ENCODE measurements at places on chromosomes 3 and 15.

DNA sequence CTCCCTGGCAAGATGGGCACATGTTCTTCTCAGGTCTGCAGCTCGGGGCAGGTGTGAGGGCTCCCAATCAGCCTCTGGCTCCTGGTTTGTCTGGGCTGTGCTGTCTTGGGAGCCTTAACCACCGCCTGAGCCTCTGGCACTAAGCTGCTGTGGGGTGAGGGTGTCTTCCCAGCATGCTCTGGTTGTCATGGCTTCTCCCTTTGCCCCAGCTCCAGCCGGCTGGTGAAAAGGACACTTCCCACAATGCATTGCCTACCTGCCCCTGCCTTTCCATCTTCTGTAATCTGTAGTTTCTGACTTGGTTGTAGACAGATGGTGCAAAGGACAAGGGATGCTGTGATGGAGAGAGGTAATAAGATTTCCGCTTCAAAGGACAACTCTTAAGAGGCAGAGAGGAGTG is 295.3 kb downstream of the TLE3 start:
- DNase-seq, result no peak

- DNase-seq, result no peak
These were observed 256.3 kb downstream of the CPNE4 start for GRCh38 chr3:131778526-131778925.

GRCh38 chr3:130850044-130850797 is 43.7 kb upstream of the ATP2C1 start:
- DNase-seq, result peak; percentile 87

DNA sequence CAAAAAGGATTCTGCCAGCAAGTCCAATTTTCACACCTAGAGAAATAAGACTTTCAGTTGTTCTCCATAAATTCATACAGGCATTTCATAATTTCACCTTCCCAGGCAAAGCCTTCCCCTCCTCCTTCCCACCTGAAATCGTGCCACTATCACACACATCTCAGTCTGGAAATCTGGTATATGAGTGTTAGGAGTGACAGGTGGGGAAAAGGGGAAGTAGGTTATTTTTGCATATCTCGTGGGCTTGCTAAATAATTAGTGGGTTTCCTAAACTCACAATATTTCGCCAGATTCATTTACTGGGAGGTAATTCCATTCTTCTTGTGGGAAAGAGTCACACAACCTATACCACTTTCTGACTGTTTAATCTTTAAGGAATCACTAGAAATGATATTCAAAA is 7.4 kb downstream of the ALDH1A2 start:
- no peak for DNase-seq

GRCh38 chr15:61186905-61187741 is 42.0 kb downstream of the RORA start:
- no peak for DNase-seq

- DNase-seq, result no peak
These were observed 28.6 kb downstream of the NEK10 start for GRCh38 chr3:27340534-27340933.

GRCh38 chr15:27601239-27601960 is 497.7 kb downstream of the OCA2 start:
- DNase-seq, result no peak

GRCh38 chr3:156744631-156745030 is 70.2 kb downstream of the TIPARP start:
- DNase-seq, result no peak

- no peak for DNase-seq
These were observed 74.0 kb upstream of the RAD18 start for GRCh38 chr3:9037144-9037711.

DNA sequence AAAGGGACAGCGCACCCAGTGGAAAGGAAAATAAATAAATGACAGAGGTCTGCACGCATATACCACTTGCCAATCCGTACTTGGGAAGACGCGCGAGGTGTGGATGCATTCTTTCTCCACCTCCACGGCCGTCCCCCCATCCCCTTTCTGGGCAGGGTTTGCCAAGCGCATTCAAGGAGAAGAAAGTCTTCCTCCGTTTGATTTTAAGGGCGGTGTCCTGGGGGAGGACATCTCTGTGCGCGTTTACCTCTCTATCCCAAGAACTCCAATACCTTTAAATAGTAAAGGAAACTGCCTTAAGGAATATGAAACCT is 576 bp upstream of the MB21D2 start:
- DNase-seq, result no peak

GRCh38 chr15:88749699-88750098 is 53.5 kb upstream of the ACAN start:
- no peak for DNase-seq

GRCh38 chr3:148718982-148719862 is 21.5 kb downstream of the AGTR1 start:
- DNase-seq, result no peak

GRCh38 chr15:49103002-49103401 is 52.4 kb downstream of the COPS2 start:
- DNase-seq, result no peak

DNA sequence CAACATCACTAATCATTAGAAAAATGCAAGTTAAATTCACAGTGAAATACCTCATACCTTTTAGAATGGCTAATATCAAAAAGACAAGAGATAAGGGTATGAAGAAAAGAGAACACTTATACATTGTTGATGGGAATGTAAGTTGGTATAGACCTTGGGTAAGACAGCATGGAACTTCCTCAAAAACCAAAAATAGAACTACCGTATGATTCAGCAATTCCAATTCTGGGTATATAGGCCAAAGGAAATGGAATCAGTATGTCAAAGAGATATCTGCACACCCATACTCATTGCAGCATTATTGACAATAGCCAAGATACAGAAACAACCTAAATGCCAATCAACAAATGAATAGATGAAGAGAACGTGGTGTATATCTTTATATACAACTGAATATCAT is 166.8 kb upstream of the LRRN1 start:
- DNase-seq, result no peak

GRCh38 chr3:32571192-32571485 is 481 bp upstream of the DYNC1LI1 start:
- no peak for DNase-seq

GRCh38 chr3:191634902-191635301 is 173.9 kb downstream of the PYDC2 start:
- DNase-seq, result no peak

DNA sequence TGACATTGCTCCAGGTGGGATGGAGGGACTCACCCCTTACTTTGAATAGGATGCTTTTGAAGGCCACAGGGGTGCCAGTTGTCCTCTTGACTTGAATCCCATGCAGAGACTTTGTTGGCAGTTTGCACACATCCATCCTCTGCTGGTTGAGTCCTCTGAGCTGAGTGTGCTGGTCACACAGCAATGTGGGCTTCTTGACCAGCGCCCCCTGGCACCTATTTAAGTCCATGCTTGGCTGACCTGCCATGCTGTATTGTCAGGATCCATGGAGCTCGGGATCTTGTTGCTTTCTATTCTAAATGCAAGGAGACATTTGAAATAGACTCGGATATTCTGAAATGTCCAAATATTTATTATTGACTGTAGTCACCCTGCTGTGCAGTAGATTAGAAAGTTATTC is 19.8 kb downstream of the RAB7A start:
- no peak for DNase-seq

DNA sequence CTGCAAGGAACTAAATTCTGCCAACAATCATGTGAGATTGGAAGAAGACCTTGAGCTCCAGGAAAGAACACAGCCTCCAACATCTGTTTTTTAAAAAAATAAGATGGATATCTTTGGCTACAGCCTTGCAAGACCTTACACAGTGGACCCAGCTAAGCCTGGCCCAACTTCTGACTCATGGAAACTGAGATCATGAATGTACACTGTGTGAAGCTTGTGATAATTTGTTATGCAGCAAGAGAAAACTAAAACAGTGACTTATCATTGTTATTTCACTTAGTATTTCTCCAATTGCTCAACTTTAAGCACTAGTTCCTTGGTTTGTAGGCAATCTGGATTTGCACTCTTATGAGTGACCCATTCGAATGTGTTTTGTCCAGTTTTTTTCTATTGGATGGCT is 29.3 kb downstream of the SHQ1 start:
- DNase-seq, result no peak

DNA sequence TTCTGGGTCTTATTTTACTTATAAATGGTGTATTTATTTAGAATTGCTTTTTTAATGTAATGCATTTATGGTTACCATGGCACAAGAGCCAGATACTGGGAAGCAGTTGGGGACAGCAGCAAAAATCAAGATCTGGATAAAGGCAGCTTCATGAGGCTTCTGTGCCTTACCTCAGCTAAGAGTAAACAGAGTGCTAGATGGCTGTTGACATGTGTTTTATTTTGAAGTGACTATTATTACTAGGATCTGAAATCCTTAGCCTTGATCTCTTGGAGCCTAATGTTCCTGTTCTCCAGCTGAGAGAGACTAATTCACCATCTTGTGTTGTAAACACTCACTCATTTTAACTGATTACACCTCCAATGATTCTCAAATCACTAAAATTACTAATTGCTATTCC is 317.8 kb downstream of the LPP start:
- no peak for DNase-seq

- no peak for DNase-seq
These were observed 15.1 kb downstream of the HRG start for GRCh38 chr3:186680869-186681268.

DNA sequence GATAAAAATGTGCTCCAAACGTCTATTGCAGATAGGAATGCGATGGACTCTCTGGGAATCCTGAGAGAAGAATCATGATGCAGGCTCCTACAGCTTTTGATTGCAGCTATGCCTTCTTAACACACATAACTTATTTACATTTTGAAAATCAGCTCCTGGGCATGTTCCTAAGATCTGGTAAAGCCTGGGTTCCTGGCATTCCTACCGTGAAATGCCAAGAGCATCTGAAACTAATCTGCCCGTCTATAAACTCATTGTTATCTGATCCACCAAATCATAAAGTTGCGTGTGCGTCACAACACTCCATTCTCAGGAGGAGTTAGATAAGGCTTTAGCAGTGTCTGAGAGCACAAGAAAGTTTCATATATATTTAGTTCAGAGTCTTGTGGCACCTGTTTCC is 79.0 kb upstream of the VGLL3 start:
- DNase-seq, result no peak

- DNase-seq, result no peak
These were observed 58.3 kb upstream of the EPHA3 start for GRCh38 chr3:89049119-89049518.

- no peak for DNase-seq
These were observed 14.4 kb downstream of the ABHD17C start for GRCh38 chr15:80709542-80709941.

GRCh38 chr3:73144828-73145227 is 83.4 kb downstream of the EBLN2 start:
- DNase-seq, result no peak

DNA sequence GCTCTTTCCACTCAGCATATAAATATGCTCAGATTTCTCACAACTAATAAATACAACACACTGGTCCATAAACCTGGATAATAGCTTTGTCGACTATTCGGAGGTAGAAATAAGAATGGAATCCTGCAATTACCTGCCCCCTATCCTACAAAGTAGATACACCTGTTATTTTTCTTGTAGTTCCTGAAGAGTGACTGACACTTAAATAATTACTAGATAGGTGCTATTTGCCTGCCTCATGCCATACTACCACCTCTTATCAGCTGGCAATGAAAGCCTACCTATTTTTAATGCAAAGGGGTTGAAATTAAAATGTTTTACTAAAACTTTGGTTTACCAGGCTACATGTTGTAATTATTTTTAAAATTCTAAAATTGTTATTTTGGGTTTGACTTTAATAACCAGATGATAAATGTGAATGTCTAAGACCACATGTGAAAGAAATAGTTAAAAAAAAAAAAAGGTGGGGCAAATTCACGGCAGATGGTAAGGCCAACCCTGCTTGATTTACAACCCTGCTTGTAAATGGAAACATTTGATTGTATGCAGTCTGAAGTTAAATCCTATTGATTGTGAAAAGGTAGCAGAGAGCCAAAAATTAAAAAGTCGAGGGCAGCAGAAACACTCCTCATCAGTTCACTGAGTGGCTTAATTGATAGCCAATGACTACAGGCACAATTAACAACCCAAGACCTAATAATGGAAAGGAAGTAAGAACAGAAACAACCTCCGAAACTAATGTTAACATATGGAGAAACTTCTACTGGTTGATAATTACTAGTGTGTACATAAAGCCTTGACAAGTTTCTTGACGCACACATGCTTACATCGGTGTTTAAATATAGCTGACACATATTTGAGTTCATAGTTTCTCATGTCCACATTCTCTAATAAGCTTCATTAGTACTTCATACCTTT is 8.9 kb downstream of the PEAK1 start:
- DNase-seq, result no peak

DNA sequence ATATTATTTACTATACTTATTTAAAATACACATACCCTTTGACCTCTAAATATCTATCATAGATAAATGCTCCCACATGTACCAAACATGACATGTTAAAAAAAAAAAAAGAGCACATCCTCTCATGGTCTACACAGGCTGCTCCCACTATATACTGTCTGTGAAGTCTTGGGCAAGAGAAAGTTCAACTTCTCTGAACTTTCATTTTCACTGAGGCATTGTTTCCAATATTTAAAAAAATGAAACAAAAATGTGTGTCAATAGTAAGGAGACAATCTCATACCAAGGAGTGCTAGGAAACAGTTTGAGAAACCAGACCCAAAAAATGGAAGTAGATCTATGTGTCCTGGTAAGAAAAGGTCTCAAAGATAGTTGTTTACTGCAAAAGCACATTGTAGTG is 29.3 kb downstream of the SLC4A7 start:
- DNase-seq, result no peak

- no peak for DNase-seq
These were observed 90.2 kb downstream of the ARNT2 start for GRCh38 chr15:80494351-80494751.

GRCh38 chr3:22798461-22798860 is 404.7 kb upstream of the UBE2E2 start:
- DNase-seq, result no peak

DNA sequence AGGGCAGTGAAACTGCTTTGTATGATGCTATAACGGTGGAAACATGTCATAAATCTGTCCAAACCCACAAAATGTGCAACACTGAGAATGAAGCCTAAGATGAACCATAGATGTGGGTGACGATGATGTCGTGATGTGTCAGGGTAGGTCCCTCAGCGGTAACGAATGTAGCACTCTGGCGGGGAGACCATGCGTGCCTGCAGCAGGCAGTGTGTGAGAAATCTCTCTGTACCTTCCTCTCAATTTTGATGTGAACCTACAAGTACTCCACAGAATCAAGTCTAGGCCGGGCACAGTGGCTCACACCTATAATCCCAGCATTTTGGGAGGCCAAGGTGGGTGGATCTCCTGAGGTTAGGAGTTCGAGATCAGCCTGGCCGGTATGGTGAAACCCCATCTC is 268.2 kb upstream of the LYSMD4 start:
- DNase-seq, result no peak

GRCh38 chr15:33191591-33191990 is 2.9 kb downstream of the FMN1 start:
- DNase-seq, result no peak

DNA sequence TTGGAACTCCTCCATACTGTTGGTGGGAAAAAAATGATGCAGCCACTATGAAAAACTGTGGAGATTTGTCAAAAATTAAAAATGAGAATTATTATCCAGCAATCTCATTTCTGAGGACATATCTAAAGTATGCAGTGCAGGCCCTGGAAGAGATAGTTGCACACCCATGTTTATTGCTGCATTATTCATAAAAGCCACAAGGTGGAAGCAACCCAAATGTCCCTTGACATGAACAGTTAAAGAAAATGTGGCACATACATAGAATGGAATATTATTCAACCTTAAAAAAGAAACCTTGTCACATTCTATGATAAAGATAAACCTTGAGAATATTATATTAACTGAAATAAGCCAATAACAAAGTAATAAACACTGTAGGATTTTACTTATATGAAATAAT is 80.9 kb upstream of the ARHGEF26 start:
- no peak for DNase-seq
